ENCODE measurements at places on chromosomes 12 and 14.

DNA sequence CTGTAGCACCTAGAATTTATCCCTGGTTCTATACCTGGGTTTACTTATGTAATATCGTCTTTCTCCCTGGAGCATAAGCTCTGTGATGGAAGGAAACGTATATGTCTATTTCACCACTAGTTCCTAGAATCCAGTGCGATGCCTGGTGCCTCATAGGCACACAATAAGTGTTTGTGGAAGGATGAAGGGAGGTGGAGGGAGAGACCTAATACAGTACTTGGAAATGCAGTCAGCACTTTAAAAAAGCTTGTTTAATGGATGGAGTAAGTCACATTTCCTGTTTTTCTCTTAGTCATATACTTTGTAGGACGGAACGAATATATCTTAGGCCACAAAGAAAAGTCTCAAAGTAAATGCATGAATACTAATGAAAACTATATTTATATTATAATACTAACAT, 186.5 kb upstream of the HMGA2 start:
- no peak for DNase-seq

DNA sequence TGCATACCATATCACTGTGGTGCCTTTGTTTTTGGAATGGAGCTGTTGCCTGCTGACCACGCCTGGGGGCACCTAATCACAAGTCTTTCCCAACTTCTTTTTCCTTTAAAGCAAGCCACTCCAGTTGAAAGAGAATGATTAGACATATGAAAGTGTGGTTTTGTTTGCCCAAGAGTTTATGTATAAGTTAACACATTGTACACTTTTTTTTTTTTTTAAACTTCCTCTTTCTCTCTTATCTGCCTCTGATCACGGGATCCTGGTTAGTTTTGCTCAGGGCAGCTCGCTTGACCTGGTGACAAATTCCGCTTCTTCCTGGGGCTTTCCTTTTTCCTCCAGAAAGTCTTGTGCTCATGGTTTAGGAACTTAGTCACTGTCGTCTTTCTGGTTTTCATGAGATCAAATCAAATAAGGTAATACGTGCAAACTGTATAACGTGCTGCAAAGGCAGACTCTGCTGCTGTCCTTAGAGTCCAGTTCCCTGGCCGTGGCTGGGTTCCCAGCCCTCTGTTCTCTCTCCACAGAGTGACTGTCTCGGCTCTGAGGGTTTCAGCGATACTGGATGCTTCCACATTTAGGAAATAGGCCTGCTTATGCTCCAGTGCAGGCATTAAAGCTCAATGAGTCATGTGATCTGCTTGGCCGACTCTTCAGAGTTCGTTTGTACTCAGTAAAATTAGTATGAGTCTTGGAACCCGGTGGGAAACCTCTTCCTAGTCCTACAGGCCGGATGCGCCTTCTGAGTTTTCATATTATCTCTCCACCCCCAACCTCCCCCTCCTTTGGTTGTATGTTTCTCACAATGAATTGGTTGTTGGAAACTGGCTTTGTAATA, 15.2 kb downstream of the RASSF3 start:
- peak; percentile 79 for DNase-seq

DNA sequence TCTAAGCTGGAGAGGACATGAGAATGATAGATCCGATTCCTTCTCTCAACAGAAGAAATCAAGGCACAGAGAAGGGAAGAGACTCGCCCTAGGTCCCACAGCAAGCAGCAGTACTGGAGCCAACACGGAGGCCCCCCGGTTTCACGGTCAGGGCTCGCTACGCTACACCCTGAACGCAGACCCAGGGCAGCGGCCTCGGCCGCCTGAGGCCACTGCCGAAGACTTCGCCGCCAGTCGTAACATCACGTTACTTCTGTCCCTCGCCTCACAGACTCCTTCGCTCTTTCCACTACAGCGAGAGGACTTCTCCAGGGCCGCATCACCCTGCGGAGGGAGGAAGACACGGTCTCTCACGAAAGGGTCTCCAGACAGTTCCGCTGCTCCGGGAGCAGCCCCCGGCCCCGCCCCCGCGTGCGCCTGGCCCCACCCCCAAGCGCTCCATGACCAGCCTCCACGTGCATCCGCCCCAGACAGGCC, 411 bp upstream of the DCAF4 start:
- no peak for DNase-seq

- DNase-seq: no peak
Observed at GRCh38 chr14:24149302-24149969, 2.1 kb downstream of the RNF31 start.

DNA sequence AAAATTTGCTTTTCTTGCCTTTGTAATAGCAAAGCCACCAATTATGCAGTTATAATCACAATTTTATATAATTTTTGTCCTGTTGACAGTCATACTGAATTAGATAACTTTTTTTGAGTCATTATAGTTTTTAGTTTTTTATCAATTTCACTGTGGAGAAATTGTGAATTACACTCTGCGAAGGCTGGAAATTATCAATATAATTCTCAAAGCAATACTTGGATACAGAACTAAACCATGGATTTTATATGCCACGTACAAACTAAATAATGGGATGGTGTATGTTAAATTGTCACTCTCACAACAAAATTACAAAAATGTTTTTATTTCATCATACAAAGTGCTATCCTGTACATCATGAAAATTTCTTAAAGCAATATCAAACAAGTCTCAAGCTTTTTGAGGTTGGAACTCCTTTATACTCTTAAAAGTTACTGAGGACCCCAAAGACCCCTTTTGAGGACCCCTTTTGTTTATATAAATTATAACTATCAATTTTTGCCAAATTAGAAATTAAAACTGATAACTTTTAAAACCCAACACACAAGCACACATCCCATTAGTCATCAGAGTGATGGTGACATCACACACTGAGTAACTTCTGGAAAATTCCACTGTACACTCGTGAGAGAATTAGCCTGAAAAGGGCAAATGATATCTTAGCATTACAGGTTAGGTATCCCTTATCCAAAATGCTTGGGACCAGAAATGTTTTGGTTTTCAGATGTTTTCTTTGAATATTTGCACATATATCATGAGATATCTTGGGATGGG, 19.8 kb upstream of the AQP2 start:
- DNase-seq: no peak

DNA sequence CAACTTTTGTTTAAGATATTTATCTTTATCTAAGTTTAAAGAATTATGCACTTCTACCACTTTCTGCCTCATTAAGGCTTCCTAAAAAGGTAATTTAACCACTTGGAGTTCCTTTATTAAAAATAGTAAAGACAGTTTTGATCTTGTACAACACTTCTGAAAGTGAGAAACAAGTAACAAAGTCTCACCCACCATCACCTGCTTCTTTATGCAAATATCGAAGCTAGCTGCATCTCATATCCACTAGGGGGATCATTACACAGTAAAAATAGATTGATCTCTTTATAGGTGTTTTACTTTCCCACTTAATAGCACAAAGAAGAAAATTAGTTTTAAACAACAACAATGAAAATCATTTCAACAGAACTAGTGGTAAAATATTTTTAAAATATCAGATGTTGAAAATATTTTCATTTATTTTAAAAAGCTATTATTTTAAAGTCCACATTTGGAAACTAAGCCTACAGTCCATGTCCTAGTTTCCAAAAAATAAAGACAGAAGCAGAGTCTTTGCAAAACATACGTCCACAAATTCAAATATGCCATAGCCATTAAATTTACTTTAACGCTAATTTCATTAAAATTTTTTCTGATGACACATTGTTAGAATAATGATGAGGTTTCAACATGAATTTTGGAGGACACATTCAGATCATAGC, 160.0 kb upstream of the SOX5 start:
- DNase-seq: no peak

DNA sequence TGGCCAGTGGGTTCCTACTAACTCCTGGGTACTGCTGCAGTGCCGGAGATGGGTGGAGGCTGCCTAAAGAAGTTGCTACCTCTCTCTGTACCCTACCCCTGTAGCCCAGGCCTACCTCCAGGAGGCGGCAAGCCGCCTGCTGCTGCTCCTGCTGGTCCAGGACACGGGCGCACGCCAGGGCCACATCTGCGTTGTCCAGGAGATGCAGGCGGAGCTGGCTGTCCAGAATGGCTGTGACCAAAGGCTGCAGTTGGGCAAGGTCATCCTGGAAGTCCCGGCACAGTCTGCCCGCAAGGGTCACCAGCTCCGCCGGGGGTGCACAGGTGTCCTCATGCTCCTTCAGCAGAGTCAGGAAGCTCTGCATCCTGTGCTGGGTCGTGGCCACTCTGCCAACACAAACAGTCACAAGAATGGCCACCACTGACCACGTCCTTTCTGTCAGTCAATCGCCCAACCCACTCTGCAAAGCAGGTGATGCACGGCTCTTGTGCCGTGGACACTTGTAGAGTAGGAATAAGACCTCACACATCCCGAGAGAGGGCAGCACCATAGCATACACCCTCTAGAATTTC, 1.6 kb downstream of the ANHX start:
- no peak for DNase-seq

DNA sequence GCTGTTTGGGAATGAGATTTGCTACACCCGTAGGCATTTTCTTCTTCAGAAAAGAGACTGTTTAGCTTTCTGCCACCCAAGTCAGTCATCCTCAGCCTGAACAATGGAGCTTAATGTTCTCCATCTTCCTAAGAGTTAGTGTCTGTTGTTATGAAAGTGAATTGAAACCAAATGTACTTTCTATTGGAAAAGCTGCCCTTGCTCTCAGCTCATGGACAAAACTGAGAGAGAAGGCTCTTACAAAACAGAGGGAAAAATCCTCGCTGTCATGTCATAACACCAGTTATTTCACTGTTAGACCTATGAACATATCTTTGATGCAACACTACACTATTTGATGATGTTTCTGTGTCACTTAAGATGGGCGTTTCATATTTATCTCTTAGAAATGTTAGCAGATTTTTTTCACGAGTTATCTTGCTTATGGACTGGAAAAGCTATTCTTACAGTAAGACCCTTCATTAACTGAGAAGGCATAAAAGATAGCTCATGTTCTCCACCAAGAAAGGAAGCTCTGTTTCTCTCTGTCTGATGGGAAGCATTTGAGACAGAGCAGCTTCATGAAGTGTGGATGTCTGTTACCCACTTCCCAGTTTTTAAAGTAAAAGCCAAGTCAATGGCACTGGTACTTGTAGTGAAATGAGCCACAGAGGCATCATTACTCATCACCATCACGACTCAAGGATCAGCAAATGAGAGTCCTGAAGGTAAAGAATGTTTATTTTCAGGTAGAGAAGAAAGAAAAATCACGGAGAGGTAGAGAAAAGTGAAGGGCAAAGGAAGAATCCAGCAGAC, 483.9 kb downstream of the ZFP36L1 start:
- no peak for DNase-seq

GRCh38 chr12:81395431-81395830, 317.6 kb downstream of the ACSS3 start:
- DNase-seq: no peak

GRCh38 chr14:54344445-54344844, 52.4 kb upstream of the CDKN3 start:
- DNase-seq: no peak

DNA sequence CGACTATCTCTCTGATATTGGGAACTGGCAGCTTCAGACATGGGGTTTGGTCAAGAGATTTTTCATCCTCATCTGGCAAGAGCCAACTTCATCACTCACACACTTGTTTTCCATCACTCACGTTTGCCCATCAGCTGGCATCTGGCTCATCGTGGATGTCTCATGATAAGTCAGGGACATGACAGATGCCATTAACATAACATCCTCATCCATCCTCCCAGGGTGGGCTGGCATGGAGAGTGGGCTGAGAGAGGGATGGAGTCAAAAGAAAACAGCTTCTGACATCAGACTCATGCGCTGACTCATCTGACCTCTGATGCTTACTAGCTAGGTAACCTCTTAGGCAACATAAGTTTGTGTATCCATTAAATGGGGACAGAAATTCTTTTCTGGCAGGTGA, 1.8 kb upstream of the VSX2 start:
- DNase-seq: no peak

DNA sequence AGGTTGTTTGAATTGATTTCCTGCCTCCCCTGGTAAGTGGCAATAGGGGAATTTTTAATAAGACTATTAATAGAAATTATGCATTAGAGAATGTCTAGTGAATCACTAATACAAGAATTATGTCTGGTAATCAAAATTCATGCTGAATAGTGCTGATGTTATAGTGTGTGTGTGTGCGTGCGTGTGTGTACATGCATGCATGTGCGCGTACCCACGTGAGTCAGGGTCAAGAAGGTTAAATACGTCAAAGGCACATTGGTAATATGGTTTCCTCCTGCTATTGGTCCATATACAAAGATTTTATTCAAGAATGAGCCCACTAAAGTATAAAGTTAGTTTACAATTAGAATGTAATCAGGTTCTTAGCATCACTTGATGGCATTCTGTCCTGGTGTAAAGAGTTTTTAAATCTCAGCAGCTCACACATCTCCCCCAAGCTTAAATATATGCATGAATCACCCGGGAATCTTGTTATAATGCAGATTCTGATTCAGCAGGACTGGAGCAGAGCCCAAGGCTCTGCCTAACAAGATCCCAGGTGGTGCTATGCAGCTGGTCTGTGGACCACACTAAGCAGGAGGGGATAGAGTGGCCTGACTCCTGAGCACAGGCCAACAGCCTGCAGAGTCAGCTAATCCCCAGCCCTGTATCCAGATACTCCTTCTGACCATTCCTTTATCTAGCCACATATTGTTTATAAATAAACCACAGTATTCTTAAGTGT, 43.9 kb downstream of the TTC9 start:
- no peak for DNase-seq

GRCh38 chr12:130983328-130984017, 29.8 kb downstream of the ADGRD1 start:
- no peak for DNase-seq

DNA sequence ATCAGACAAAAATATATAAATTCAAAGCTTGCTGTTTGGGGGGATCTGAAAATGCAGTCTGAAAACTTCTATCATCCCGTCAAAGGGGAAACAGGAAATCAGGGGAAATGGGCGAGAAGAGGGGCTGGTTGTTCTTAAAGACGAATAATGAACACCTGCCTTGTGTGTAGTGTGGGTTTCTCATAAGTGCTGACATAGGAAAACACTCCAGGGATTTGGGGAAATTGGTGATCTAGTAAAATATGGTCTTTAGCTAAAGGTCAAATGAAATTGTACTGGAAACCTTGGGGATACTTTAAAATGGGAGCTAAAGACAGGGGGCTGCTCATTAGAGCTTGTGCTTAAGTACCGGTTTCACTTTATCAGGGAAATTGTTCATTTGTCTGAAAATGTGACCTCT, 39.6 kb upstream of the PIK3C2G start:
- no peak for DNase-seq

DNA sequence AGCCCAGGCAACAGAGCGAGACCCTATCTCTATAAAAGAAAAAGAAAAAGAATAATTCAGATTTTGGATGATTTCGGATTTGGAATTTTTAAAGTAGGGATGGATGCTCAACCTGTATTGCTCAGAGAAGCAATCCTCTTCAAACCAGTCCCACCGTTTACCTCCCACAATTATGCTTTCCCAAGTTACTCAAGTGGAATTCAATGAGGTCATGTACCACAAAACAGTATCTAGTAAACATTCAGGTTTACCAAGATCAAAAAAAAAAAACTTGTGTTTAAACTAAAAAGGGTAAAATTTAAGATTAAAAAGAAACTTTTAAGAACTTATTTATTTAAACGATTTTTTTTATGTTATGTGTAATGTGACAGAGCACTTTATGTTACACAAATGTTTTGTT, 2.5 kb downstream of the KDM5A start:
- no peak for DNase-seq

GRCh38 chr12:56256326-56256960, 1.7 kb downstream of the ANKRD52 start:
- no peak for DNase-seq

- DNase-seq: no peak
Observed at GRCh38 chr12:49588281-49588680, 17.2 kb downstream of the FAM186B start.
